ENCODE measurements at places on chromosomes 11 and 22.

GRCh38 chr11:128456566-128457268 lies 130.6 kb downstream of the ETS1 start:
- no peak for DNase-seq

GRCh38 chr11:68685656-68686380 lies 1.5 kb downstream of the GAL start:
- no peak for DNase-seq

DNA sequence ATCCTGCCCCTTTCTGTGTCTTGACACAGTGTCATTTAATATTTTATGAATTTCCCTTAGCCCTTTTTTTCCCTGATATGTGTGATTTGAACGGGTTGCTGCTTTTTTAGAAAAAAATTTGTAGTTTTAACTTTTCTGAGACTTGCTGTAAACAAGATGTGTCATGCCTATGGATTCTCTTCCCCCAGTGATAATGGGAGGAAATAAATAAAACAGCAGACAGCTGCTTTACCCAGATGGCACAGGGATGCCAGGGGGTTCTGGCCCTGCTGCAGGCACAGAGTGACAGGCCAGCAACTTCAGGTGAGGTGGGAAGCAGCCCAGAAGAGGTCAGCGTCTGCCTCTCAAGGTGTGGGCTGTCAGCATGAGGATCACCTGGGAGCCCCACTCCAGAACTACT lies 266.9 kb downstream of the KIRREL3 start:
- DNase-seq, result no peak

DNA sequence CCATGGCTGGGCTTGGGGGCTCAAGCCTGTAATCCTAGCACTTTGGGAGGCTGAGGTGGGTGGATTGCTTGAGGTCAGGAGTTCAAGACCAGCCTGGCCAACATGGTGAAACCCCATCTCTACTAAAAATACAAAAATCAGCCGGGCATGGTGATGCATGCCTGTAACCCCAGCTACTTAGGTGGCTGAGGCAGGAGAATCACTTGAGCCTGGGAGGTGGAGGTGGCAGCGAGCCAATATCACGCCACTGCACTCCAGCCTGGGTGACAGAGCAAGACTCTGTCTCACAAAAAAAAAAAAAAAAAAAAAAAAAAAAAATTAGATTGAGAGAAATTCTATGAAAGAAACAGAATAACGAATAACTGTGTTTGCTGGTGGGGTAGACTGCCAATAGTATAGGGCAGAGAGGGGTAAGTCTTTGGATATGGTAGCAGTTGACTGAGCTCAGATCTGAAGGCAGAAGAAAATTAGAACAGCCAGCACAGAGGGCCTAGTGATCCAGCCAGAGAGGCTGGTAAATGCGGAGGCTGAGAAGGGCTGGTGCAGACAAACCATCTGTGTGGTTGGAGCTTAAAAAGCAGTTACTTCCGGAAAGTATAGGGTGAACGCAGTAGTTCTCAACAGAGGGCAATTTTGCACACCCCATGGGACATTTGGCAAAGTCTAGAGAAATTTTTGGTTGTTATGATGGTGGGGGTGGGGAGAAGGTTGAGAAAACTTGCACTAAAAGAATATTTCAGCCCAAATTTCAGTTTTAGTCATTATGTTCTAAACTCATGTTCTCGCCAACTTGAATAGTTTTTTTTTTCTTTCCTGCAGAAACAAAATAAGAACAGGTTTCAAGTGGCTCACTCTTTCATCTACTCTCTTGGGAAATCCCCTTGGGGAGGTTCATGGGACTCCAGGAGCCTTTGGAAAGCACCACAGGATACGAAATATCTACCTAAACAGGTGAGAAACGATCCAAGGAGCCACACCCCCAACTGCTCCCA lies 1.6 kb upstream of the HORMAD2 start:
- no peak for DNase-seq

DNA sequence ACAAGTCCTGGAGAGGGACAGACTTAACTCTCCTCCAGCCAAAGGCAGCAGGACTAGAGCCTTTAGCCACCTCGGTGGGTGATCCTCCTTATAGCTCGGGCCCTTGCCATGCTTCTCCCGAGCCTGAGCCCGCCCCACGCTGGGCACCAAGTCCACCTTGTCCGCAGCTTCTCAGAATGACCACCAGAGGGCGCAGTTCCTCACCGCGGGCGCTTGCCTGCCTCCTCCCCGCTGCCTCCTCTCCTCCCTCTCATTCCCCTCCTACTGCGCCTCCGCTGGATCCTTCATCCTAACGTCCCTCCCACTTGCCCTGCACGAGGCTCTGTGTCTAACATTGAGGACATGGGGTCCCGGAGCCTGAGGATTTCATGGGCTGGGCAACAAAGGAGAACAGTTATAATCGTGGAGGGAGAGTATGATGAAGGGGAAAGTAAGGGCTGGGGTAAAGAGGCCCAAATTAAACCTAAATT lies 11.3 kb upstream of the MOGAT2 start:
- peak; percentile 51 for DNase-seq

- no peak for DNase-seq
These were observed 6.3 kb downstream of the RASSF7 start for GRCh38 chr11:567011-567628.

- no peak for DNase-seq
These were observed 766.4 kb upstream of the LUZP2 start for GRCh38 chr11:23730307-23730998.

DNA sequence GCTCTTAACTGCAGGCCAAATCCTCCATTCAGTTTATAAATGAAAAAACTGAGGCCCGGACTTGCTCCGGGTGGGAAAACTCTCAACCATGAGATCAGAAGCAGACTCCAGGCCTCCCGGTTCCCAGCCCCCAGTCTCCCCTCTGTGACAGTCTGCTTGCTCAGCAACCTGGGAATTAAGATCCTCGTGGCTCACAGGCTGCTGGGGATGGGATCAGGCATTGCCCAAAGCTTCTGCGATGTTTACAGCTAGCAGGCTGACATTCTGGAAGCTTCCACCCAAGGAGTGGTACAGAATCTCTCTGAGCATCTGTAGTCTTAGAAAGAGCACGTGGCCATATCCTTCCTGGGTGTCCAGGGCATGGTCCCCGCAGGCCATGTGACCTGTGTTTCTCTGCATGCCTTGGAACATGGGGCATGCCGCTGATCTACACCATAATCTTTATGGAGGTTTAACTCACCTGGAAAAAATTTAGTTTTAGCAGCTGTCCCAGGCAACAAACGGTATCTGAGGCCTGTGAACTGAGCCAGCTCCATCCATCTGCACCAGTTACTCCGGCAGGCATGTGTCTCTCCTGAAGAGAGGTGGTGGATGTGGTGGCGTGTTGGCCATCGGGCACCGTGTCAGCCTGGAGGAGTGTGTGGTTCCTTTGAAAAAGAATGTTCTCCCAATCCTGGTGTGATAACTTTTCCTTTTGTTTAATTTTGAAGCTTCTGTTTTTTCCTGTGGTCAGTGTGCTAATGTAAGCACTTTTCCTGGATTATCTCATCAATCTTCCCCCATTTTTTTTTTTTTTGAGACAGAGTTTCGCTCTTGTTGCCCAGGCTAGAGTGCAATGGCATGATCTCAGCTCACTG lies 7.9 kb downstream of the FBLN1 start:
- no peak for DNase-seq

GRCh38 chr11:27041141-27041899 lies 705 bp downstream of the BBOX1 start:
- peak; percentile 45 for DNase-seq

- DNase-seq, result peak; percentile 81
These were observed at the start of gene TESMIN for GRCh38 chr11:68751331-68751856. Gene TESMIN (minus strand): TSS chr11:68751520. CDS start chr11:68750660, 860 bp downstream.

DNA sequence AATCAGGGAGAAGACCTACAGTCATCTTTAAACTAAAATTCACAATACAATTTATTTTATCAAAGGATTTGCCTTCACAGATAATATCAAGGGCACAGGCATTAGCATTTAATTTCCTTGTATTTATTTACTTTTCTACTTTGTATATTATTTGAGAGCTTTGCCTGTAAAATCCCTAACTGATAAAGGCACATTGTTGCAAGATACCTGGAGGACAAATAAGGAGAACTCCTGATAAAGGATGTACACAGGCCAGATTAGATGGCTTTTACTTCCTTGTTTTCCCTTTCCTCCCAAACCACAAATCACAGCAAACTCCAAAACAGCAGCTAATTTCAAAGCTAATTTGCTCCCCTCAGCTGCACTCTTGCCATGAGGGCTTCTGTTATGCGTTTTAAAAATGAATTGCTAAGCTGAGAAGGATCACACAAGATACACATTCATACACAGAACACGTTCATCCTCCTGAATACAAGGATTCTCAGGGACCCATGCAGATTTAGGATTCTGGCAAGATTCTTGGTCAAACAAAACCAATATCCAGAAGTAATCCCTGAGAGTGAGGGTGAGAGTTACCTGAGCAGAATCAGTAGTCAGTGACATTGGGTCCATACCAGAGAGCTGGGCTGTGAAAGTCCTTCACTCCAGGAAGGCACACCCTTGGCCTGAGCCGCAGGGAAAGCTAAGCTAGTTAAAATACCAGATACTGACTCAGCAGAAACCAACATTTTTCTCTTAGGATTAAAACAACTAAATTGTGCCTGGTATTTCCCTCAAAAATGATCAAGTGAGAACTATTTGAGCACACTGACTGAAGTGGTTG lies 100.3 kb upstream of the CLPB start:
- DNase-seq, result no peak

- DNase-seq, result no peak
These were observed 24.1 kb downstream of the KIAA1671 start for GRCh38 chr22:24976442-24977218.

DNA sequence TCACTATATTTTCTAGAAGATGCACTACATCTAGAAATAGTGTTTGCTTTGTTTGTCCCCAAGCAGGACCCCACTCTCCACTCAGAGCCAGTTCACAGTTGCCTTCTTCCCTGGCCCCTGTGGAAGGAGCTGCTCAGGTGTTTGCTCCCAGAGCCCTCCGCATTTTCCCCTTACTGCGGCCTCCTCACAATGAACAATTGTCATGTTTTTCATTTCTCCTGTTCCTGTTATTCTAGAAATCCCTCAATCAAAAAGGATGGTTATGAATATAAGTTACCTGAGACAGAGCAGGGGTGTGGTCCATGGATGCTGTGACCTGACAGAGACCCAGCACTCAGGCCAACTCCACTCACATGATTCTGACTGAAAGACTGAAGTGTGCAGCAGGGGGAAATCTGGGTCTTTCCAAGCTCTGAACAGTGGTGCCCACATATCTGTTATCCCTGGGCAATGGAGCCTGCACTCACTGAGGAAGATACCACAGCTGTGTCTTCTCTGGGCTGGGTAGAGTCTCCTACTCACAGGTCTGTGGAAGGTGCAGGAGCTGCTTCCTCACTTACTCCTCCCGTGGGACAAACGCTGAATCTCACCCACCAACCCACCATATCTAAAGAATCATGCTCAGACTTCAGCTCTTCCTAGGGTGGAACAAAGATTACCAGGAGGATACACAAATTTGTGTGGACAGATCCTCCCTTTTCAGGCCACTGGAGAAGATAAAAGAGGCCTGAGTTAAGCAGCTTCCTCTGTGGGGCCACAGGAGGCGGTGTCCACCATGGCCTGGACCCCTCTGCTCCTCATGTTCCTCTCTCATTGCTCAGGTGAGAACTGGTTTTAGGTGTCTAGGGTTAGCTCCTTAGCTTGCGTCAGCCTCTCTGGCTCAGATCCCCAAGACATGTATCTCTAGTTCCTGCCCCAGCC lies 87.1 kb upstream of the TOP3B start:
- no peak for DNase-seq

- no peak for DNase-seq
These were observed 538.4 kb downstream of the TBC1D22A start for GRCh38 chr22:47300698-47301405.

GRCh38 chr22:20298803-20299745 lies 20.8 kb downstream of the DGCR6L start:
- peak; percentile 87 for DNase-seq

- DNase-seq, result no peak
These were observed 12.2 kb downstream of the KCTD17 start for GRCh38 chr22:37063431-37064420.

DNA sequence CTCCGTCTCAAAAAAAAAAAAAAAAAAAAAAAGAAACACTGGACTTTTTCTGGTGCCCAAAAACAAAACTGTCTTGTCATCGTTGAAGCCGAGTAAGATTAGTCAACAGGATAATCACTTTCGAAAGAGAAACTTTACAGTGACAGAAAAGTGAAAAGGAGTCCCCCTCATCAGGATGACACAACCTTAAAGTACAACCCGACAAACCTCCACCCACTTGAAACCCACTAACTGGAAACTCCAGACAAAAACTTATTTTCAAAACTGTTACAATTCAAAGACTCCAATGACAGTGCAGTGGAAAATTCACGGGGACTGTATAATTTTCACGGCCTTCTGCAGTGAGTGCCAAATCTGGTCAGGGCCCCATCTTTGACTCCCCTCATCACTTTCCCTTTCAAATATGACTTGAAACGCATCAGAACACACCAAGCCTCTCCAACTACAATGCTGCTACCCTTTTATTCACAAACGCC lies 1.3 kb downstream of the DENND5A start:
- no peak for DNase-seq

DNA sequence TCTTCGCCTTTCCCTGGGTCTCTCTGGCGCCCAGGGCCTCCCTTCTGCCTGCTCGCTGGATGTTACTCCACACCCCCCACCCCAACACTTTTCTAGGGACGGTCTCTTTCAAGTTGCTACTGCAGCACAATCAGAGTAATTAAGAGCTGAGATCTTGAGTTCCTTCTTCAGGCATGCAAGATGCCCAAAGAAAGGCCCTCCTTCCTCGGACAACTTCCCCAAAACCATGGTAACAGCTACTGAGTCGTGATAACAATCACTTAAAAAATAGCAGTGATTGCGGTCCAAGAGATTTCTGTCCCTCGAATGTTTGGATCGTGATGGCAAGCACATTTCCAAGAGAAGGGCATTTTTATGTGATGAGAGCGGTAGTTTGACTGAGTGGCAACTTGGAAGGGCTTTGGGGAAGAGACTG lies 638 bp upstream of the TENM4 start:
- no peak for DNase-seq

DNA sequence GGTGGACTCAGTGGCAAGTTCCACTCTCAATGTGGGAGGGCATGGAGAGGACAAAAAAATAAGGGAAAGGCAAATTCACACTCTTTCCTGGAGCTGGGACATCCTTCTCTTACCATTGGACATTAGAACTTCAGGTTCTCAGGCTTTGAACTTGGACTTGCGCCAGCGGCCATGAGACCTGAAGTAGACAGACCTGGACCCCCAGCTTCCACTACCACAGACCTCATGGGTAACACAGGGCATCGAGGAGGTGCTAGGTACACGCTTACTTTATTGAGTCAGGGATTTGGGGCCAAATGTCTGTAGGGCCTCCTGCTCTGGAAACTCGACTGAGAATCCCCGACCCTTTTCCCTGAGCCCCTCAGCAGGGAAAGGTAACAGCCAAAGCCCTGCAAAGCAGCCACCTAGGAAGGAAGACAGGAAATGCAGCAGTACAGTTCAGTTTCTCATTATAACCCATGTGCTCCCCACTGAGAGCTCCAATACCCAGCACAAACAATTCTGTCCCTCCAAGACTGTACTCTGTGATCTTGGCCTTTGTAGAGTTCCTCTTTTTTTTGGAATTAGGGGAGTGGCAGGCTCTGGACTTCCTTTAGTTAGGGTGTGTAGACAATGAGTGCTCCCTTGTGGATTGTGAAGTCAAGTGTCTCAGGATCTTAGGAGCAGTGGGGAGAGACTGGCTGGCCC lies 5.7 kb downstream of the CHRNA10 start:
- DNase-seq, result no peak

- DNase-seq, result no peak
These were observed 906 bp downstream of the ARSA start for GRCh38 chr22:50626850-50627641.

- DNase-seq, result no peak
These were observed 1070.1 kb downstream of the BRD1 start for GRCh38 chr22:48757581-48757980.

All from NCI-H1048 (cell line).